ENCODE measurements at places on chromosomes 7 and 10.

GRCh38 chr10:75980419-75981002, 549.1 kb downstream of the LRMDA start:
- DNase-seq, result no peak

GRCh38 chr10:72067463-72068125, 20.8 kb downstream of the SPOCK2 start:
- no peak for DNase-seq

DNA sequence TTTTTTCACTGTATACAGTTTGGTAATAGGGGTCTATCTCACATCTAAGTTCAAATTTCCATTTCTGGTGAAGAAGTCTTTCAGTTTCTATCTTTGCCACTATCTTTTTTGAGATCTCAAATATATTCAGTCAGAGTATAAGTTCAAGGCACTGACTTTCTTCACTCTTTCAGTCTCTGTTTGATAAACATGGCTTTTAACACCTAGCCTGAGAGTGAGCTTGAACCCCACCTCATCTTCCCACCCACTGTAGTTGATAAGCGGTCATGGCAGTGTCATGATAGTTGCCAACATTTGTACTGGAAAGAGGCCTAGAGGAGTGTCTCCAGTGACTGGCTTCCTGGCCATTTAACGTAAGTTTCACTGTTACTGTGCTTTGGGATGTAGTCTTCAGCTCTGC, 41.2 kb upstream of the AGR3 start:
- DNase-seq, result no peak

- peak; percentile 37 for DNase-seq
These were observed 17.6 kb downstream of the ZDHHC16 start for GRCh38 chr10:97463363-97464132.

DNA sequence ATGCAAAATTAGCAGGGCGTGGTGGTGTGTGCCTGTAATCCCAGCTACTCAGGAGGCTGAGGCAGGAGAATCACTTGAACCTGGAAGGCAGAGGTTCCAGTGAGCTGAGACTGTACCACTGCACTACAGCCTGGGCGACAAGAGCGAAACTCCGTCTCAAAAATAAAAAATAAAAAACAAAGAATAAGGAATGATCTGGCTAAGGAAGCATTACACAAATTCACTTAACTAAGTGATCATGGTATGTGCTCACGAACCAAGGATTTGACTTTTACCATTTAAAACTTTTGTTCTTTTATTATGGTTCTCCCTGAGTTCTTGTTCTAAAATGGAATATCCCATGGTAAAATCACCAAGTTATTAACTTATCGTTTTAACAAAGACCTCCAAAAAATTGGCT, 71.2 kb downstream of the SIRT1 start:
- DNase-seq, result no peak

- DNase-seq, result no peak
These were observed 8.2 kb downstream of the TFR2 start for GRCh38 chr7:100632951-100633717.

- DNase-seq, result no peak
These were observed 352.5 kb downstream of the FGFR2 start for GRCh38 chr10:121245754-121246153.

DNA sequence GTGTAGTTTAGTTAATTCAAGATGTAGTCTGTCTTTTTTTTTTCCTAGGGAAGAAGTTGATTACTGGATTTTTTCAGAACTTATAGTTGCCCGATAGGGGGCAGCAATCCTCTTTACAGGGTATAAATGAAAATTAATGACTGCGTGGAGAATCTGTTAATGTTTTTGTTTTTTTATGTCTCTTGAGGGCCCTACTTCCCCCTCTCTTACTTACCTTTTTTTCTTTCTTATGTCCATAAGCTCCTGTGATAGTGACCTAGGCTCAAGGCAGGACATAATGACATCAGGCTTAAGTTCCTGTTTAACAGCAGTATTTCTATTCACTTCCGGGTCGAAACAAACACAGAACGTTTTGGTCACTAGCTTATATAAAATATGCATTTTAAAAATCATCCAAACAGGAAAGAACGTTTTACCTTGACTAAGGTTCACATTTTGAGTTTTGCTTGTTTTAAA, 18.8 kb downstream of the CDC123 start:
- DNase-seq, result peak; percentile 8

- DNase-seq, result no peak
These were observed 235.9 kb upstream of the CSTF2T start for GRCh38 chr10:51935341-51935740.

Data from SHP77 (cell line).